Activated T-cell treated with anti-CD3 and anti-CD28 coated beads, Interleukin-2, amount 50 U/mL, for 72 hours (primary cell): ENCODE measurements at places on chromosomes 12 and 14. TPM values are rescaled to one million over a fixed set of nuclear protein-coding genes. Genes with fewer than 3 reads are reported as not detected.

The RHEBL1 gene
- total RNA-seq: 28.3 TPM

The MSI1 gene
- 6.6 TPM for total RNA-seq

The NKX2-8 gene
- total RNA-seq: not detected

The RFX4 gene
- total RNA-seq: not detected

The ACOT6 gene
- not detected for total RNA-seq

The SIX4 gene
- 0.17 TPM for total RNA-seq

The SYNDIG1L gene
- not detected for total RNA-seq

- DNase-seq: no peak
Measured at GRCh38 chr14:68606644-68607043, 186.2 kb downstream of the ZFP36L1 start.

DNA sequence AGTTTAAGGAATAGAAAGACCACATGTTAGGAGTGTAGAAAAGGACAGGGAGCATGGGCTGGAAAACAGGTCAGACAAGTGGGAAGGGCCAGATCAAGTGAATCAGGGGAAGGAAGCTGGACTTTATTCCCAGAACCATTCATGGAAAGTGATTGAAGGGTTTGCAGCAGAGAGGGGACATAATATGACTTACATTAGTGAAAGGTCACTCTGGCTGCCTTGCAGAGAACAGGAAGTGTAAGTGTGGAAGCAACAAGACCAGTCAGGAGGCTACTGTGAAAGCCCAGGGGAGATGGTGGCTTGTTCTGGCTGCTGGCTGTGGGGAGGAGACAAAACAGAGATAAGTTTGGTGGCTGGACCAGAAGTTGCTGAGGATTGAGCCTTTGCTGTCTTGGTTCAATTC lies 69.1 kb downstream of the VCPKMT start:
- DNase-seq: no peak

GRCh38 chr14:85576218-85576617 lies 46.3 kb downstream of the FLRT2 start:
- DNase-seq: no peak

GRCh38 chr14:103450416-103450815 lies 65.2 kb downstream of the MARK3 start:
- DNase-seq: no peak

- no peak for DNase-seq
Measured at GRCh38 chr12:114981036-114981435, 297.1 kb upstream of the TBX3 start.

GRCh38 chr14:104427131-104427851 lies 152.3 kb upstream of the C14orf180 start:
- no peak for DNase-seq

GRCh38 chr12:96047229-96048211 lies 12.1 kb upstream of the LTA4H start:
- DNase-seq: peak; percentile 29
